A549 treated with ZK216348 at 1 μM for 4 hours (cell line): ENCODE measurements at places on chromosomes 13 and 19. TPM values are rescaled to one million over a fixed set of nuclear protein-coding genes. Genes with fewer than 3 reads are reported as not detected.

The FBXL3 gene
- 12.6 to 18.9 TPM (median 16.1 TPM) in 5 replicates for total RNA-seq

The FLT3 gene
- not detected in 5 replicates for total RNA-seq

The ZNF728 gene
- total RNA-seq, result not detected in 5 replicates

The TMEM145 gene
- 2.5 to 3.9 TPM (median 3.2 TPM) in 5 replicates for total RNA-seq

The CEACAM4 gene
- total RNA-seq, result not detected in 5 replicates

The PSG5 gene
- 0.54 to 0.84 TPM (median 0.60 TPM) in 5 replicates for total RNA-seq

The PSG1 gene
- 0.20 to 0.56 TPM (median 0.26 TPM) in 5 replicates for total RNA-seq

The CLEC17A gene
- total RNA-seq, result not detected in 5 replicates

The TTC9B gene
- total RNA-seq, result 0.34 to 0.47 TPM (median 0.43 TPM) in 4 of 5 replicates, not detected in the other

The FBXO27 gene
- 2.7 to 7.5 TPM (median 4.6 TPM) in 5 replicates for total RNA-seq

The P2RY11 gene
- total RNA-seq, result 3.1 to 12.6 TPM (median 7.5 TPM) in 5 replicates

The ZNF418 gene
- total RNA-seq, result 0.58 to 0.97 TPM (median 0.84 TPM) in 5 replicates

The RGCC gene
- total RNA-seq, result 3.2 to 5.5 TPM (median 4.0 TPM) in 5 replicates

The KLK15 gene
- not detected in 5 replicates for total RNA-seq

The ASF1B gene
- total RNA-seq, result 24.7 to 33.8 TPM (median 33.5 TPM) in 5 replicates

The FAM83E gene
- total RNA-seq, result 0.34 to 0.72 TPM (median 0.42 TPM) in 4 of 5 replicates, not detected in the other

The OLFM4 gene
- not detected in 5 replicates for total RNA-seq

The PTH2 gene
- total RNA-seq, result not detected in 5 replicates

The ZNF460 gene
- 0.85 to 1.5 TPM (median 1.2 TPM) in 5 replicates for total RNA-seq

The ZNF546 gene
- 1.5 to 2.9 TPM (median 2.4 TPM) in 5 replicates for total RNA-seq

The SIGLEC14 gene
- 0.12 TPM in 1 of 5 replicates, not detected in the others for total RNA-seq

The MYPOP gene
- total RNA-seq, result 5.9 to 11.8 TPM (median 10.4 TPM) in 5 replicates

The ZNF492 gene
- not detected in 5 replicates for total RNA-seq
